ENCODE measurements at places on chromosomes 6 and 20. TPM values are rescaled to one million over a fixed set of nuclear protein-coding genes. Genes with fewer than 3 reads are reported as not detected.
A peak's percentile ranks its signal among the peaks of the same experiment; 100 is the strongest.

- DNase-seq = no peak
Observed at GRCh38 chr6:128569732-128570679, 49.6 kb upstream of the PTPRK start.

DNA sequence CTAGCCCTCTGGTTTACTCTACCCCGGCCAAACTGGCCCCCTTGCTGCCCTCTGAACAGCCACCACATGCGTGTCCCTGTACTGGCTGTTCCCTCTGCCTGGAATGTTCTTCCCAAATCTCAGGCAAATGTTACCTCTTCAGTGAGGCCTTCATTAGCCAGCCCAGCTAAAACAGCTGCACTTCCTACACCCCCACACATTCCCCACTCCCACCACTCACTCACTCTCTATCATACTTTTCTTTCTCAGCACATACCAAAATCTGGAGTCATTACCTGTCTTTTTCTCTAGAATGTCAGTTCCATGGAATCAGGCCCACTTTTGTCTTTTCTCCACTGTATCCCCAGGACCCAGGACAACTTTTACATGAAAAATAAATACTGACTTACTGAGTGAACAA, 401.2 kb upstream of the SULF2 start:
- no peak for DNase-seq

LY6G6C gene
- not detected for total RNA-seq

GRCh38 chr20:11091511-11091910, 417.7 kb upstream of the JAG1 start:
- no peak for DNase-seq

SCRT2 gene
- total RNA-seq = not detected

SPDEF gene
- not detected for total RNA-seq

DNA sequence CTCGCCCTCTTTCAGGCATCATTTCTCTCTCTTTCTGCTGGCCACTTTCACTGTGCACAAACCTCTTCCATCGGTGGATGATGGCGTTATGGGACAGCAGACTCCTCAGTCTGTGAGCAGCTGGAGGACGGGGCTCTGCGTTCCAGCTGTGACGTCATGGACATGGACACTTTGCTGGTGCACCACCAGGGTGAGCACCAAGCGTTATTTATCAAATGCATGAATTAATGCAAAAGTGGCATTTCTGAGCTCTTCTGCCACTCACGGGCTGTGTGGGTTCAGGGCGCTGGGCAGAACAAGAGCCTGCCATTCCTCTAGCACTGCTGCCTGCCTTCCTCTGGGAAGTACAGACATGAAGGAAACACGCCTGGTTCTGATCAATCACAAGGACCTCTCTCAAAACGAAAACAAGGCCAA, 82.9 kb upstream of the MPC1 start:
- peak; percentile 22 for DNase-seq

DNA sequence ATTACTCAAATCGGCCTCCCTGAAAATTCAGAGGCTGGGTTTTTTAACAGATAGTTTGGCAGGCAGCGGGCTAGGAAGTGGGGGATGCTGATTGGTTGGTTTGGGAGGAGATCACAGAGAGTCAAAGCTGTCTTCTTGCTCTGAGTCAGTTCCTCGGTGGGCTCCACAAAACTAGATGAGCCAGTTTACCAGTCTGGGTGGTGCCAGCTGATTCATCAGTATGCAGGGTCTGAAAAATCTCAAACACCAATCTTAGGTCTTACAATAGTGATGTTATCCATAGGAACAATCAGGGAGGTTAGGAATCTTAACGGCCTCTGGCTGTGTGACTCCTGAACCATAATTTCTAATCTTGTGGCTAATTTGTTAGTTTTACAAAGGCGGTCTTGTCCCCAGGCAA, 190.7 kb downstream of the C6orf118 start:
- DNase-seq = no peak

Measured in pulmonary artery endothelial cell (primary cell).